Renal pelvis (tissue), 12 donors: ENCODE measurements at places on chromosomes 3 and 15. TPM values are rescaled to one million over a fixed set of nuclear protein-coding genes. Genes with fewer than 3 reads are reported as not detected.

IQCH gene
- 7.7 TPM for polyA plus RNA-seq

GRCh38 chr3:11335056-11335608, 62.9 kb downstream of the ATG7 start:
- DNase-seq = peak; percentile 51

DNA sequence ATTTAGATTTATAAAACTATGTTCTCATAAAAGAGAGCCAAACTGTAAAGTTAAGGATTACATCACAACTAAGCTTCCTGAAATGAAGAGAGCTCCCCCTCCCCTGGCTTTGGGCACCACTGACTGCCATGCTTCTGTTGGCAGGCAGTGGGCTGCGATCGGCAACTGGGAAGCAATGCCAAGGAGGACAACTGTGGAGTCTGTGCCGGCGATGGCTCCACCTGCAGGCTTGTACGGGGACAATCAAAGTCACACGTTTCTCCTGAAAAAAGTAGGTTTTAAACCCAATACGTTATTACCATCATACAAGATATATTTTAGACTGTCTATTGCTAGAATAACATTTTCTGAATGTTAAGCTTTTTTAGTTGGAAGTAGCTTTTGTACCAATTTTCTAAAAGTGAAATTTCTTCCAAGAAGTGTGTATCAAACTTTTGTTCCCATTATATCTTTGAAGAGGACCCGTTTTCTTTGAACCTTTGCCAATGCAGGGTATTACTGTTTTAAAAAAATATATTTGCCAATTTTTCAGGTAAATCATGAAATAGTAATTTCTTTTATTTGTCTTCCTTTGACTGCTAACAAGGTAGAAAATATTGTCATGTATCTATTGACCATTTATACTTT, 184.1 kb downstream of the ADAMTSL3 start:
- DNase-seq = peak; percentile 20

- DNase-seq = no peak
These were observed 77.0 kb upstream of the HEG1 start for GRCh38 chr3:125132815-125133214.

IL20RB gene
- 0.30 TPM for polyA plus RNA-seq

DNA sequence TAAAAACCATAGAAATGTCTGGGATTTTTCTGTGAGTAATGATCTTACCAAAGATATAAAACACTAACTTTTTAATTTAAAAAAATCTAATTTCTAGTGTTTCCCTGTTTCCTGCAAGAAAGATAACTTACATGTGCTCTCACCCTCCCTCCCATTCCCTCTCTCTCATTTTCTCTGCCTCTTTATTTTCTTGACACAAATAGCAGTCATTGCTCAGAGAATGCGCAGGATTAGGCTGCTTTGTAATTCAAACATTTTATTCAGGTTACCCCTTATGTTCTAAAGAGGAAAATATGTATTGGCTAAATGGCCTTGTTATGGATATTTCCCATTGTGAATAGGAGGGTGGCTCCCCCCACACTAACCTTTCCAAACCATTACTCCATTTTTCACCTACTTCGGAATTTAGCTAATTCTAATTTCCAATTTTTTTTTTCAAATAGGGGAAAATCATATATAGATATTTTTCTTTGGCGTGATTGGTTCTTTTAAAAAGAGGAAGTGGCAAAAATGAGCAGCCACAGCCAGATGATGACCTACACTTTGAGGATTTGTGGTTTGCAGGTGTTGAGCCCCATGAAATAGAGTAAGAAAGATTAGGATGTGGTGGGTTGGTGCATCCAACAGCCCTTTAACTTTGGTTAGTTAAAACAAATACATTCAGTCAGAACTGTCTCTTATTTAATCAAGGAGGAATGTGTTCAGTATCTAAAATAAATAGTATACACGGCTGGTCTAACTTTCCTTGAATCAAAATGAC, 554.4 kb downstream of the IGSF11 start:
- DNase-seq = no peak

DNA sequence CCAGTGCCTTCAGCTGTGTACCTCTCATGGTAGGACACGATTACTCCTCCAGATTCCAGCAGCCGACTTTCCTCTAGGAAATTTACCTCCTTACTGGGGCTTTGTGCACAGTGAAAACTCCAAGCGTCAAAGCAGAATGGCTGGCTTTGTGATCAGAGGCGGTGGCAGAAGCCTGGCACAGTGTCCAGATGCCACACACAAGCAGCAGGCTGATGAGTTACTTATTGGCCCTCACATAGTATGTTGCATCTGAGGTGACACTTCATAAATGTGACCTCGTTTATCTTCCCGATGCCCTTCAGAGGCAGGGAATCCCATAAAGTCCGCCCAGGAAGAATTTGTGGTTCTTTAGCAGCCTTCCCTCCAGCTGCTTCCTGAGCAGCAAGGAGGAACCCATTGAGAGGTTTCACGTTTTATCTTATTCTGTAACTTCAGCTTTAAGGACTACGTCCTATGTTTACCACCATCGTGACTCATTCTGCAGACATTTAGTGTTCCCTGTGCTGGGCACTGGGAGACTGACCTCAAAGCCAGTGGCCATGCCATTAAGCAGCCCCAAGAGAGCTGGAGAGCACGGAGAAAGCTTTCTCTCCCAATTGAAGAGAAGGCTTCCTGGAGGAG, 107.1 kb upstream of the C15orf61 start:
- DNase-seq = no peak

DNA sequence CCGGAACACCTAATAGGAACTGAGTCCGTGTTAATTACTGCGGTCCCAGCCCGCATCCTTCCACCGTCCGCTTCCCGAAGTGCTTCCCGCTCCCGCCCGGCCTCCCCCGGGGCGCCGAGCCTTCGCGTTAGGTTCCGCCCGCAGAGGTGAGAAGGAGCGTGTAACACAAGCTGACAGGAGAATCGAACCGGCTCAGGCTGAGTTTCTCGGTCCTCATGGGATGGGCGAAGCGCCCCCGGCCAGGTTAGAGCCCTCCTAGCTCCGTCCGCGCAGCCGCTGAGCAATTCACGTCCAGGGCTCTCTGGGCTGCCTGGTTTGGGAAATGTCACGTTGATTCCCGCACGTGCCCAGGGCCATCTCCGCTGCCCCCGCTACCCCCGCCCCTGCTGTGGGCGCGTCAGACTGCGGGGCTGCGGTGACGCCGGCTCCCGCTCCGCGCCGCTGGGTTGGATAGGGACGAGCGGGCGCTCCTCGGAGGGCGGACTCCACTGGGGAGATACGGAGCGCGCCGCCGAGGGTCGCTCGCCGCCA, 954 bp downstream of the CLDN11 start:
- DNase-seq = no peak

GRCh38 chr15:39022532-39023305, 458.1 kb upstream of the RASGRP1 start:
- no peak for DNase-seq

DNA sequence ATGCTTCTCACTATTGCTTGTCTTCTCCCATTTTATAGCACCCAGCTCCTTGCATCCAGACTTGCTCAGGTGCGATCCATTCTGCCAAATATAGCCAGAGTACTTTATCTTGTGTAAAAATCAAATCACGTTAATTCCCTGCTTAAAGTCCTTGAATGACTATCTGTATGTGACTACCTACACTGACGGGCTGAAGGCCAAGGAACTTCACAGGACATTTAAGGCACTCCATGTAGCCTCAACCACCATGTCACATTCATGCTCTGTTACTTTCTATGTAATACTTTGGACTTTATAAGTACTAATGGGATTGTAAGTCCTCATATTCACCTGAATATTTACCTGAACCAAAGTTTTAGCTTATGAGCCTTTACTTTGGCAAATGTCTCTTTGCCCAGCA, 489.9 kb downstream of the MECOM start:
- no peak for DNase-seq

MAGEF1 gene
- 100 TPM for polyA plus RNA-seq

- no peak for DNase-seq
These were observed 36.6 kb upstream of the MGLL start for GRCh38 chr3:127858937-127859336.

GRCh38 chr3:16911916-16912315, 27.2 kb downstream of the PLCL2 start:
- no peak for DNase-seq

GRCh38 chr3:111870620-111871019, 11.6 kb downstream of the PHLDB2 start:
- DNase-seq = no peak

GRCh38 chr3:183033746-183034145, 53.4 kb upstream of the DCUN1D1 start:
- DNase-seq = no peak

SAMD7 gene
- not detected for polyA plus RNA-seq

GRCh38 chr3:128910006-128910405, 30.6 kb downstream of the ACAD9 start:
- no peak for DNase-seq

TGFBR2 gene
- polyA plus RNA-seq = 89.7 TPM

DNA sequence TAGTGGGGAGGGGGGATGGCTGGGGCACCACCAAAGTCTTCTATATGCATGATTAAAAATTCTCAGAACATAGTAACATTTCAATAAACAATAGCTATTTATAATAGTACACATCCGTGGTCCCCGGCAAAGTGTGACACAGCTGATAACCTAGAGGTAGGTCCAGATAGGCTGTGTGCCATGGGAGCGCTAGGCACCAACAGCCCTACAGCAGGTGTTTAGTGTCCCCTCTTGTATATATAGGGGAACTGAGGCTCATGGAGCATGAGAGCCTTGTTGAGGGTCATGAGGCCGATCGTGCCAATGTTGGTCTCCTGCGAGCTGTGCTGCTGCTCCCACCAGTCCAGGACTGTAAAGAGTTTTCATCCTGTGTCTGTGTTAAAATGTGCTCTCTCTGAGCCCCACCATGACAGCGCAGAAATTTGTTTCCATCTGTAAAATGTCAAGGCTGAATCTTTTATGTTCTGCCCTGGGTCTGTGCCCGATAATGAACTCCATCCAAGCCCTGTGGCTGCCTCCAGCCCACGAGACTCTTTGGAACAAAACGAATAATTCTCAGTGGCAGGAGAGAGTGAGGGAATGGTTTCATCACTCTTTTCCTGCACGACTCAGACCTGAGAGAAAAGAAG, 14.5 kb downstream of the TMEM158 start:
- DNase-seq = no peak

DNA sequence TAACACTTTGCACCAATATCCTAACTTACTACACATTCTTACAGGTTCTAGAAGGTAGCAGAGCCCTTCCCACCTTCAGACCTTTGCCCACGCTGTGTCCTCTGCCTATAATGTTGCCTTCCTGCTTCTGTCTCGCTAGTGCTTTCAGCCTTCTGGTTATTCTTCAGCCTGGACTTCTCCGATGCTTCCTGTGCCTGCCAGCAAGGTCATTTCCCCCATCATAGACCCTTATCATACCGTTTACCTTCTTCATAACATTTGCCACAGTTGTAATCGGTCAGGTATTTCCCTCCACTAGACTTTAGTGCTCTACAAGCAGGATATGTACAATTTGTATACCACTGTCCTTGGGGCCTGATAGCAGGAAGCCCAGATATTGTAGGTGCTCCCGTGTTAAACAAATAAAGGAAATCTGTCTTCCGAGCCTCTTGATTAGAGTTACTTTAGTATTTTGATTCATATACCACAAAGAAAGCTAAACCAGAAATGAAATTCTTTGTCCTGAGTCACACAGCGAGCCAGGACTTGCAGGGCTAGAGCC, 35.8 kb upstream of the CMTM7 start:
- DNase-seq = no peak

MYEF2 gene
- polyA plus RNA-seq = 140 TPM

GRCh38 chr15:43985976-43986680, 159.3 kb downstream of the WDR76 start:
- no peak for DNase-seq

- DNase-seq = no peak
These were observed 5.4 kb downstream of the NFKBIZ start for GRCh38 chr3:101854608-101855304.

- DNase-seq = no peak
These were observed 70.6 kb downstream of the GOLIM4 start for GRCh38 chr3:168025076-168025475.

GOLGA8A gene
- 126 TPM for polyA plus RNA-seq
